DMS153 (cell line): ENCODE measurements at places on chromosomes 6 and 20.

DNA sequence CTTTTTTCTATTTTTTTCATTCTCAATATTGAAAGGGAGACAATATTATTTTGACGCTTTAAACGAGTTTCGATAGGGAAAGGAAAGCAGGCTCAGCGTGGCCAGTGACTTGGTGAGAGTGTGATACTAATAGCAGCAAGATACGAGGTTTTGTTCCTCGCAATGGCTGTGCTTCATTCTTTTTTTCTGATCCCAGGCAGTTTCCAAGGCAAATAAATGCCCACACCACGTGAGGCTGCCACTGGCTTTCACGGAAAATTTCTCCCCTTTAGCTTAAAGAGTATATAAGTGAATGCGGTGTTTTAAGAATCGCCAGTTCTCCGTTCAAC is 196.4 kb upstream of the ZNF184 start:
- no peak for DNase-seq

- no peak for DNase-seq
Observed at GRCh38 chr6:102679865-102680264, 1286.4 kb downstream of the GRIK2 start.

DNA sequence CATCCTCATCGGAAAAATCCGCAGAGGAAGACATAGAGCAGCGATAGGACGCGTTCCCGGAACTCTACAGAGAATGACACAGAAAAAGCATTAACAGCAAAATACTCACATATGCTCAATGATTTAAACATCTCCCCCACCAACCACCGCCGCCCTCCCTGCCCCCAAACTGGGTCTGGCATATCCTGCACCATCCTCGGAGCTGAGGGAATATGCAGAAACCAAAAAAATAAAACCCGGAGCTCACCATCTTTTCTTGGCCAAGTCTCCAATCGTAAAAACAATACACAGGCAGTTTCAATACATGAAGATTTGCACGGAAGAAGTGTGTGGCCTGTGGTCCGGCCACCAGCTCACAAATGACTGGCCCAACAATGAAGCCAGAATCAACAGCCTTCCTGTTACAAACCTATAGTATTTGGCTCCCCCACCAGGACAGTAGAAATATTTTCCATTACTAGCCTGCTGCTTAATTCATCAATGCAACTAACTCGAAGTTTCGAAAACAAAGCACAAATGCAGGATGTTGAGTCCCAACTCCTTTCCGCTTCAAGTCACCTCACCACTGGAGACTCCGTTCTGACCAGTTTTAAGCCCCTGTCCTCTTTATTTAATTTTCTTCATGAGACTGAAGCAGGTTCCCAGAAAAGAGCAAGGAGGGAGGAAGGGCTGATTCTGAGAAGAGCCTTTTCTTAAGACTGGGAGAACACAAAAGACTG is 103.2 kb upstream of the BEND6 start:
- peak; percentile 80 for DNase-seq

GRCh38 chr6:123223461-123223860 is 227.4 kb downstream of the CLVS2 start:
- no peak for DNase-seq

DNA sequence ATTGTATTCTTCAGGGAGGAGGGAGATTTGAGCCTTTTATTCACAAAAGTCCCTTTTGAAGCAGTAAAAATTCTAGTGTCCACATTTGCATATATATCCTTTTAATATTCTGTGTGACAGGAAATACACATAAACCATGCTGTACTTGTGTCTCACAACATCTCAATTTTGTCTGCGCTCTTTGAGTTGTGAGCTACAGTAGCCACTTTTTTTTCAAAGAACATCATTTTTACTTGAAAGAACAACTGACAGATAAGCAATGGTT is 21.3 kb downstream of the LMBRD1 start:
- DNase-seq: no peak

DNA sequence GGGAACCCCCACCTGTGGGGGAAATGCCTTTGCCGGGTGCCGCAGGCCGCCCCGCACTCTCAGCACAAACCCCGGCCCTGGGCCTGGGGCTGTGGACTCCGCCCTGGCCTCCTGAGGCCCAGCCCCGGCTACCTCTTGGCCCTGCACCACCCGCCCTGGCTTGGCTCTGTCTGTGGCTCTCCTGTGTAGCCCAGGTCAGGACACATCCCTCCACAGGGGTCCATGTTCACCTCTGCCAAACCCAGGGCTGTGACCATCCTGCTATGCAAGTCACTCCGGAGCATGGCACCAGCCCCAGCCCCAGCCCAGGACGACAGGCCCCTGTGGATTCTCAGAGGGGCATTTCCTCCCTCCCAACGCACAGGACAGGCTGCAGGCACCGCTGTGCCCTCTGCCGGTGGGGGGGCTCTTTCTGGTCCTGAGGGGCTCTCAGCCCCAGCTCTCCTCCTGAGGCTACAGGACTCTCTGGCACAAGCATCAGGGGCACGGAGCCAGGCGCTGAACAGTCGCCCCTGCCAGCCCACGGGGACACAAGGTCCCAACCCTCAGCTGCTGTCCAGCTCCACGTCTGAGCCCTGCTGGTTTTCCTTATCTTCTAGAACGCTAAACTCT is 45.7 kb downstream of the TAF4 start:
- DNase-seq: no peak

DNA sequence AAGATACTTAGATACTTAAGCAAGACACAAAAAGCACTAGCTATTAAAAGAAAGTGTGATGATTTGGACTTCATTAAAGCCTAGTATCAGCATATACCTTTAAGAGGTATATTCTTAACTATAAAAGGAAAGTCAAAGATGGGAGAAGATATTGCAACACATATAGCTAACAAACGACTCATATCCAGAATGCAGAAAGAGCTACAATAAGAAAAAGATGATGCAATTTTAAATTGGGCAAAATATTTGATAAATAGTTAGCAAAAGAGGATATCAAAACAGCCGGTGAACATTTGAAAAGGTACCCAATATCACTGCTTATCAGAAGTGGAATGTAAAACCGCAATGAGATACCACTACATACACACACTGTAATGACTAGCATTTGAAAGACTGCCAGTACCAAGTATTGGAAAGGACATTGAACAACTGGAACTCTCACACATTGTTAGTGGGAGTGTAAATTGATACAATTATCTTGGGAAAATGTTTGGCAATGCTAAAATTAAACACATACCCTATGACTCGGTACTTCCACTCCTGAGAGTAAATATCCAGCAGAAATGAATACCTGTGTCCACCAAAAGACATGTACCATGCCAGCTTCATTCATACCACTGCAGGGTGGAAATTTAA is 25.7 kb downstream of the MUC22 start:
- DNase-seq: no peak

DNA sequence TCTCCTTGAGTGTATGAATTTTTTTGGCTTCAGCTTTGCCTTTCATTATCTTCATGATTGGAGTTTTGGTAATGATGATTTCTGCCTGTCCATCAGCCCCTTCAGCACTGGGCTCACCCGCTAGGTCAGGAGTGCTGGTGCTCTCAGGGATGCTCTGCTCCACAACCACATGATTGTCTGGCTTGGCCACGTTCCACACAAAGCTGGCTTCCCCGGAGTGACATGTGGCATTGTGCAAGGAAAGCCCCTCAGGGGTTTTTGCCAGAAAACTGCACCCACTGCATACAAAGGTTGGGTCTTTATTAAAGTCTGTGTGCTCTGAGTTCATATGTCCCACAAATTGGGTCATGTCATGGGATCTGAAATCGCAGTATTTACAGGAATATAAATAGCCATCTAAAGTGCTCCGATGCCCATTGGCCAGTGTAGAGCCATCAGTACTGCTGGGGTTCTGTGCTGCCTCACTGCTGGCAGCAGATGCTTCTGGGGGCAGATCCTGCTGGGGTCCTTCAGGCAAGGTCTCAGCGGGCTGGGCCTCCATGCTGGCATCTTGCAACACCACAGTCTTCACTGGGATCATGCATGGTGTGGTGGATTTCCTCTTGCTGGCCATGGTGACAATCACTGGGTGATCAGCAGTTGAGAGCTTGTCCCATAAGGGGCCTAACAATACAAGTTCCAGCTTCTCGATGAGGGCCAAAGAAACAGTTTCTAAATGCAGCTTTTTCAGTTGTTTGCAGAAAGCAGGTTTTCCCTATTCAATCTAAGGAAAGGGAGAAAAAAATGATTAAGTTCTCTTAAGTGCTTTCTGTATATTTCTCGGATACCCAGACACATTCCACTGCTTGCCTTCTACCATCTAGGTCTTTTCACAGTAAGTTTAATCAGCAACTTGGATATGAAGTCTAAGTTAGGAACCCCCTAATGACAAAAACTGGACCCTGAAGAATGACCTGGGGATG is 67.2 kb downstream of the PLCG1 start:
- DNase-seq: no peak

DNA sequence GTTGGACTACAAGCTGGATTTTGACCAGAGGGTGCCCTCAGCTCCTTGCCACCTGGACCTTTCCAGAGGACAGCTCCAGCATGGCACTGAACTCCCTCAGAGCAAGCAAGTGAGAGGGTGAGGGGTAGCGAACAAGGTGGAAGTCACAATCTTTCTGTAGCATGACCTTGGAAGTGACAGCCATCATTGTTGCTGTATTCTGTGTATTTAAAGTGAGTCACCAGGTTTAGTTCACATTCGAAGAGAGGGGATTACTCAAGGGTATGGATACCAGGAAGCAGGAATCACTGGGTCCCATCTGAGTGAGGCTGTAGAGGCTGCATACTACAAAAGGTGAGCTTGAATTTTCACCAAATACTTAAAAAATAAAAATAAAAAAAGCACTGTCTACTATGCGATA is 280.0 kb upstream of the SPTLC3 start:
- no peak for DNase-seq

DNA sequence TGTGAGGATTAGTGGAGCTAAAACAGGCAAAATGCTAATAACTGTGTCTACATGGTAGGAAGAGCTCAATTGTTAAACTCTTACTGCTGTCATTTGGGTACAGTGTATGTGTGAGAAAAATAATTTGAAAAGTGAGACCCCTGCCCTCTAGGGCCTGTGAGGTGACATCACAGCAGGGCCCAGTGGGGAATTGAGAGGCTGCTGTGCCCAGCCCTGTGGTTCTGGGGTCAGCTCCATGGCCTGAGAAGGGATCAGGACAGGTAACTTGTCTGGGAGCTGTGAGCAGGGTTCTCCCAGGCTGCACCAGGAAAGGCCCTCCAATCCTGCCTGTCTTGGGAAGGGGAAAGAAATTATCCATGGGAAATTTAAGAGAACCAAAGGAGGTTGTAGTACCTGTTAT is 1.3 kb downstream of the SIRPB1 start:
- no peak for DNase-seq

DNA sequence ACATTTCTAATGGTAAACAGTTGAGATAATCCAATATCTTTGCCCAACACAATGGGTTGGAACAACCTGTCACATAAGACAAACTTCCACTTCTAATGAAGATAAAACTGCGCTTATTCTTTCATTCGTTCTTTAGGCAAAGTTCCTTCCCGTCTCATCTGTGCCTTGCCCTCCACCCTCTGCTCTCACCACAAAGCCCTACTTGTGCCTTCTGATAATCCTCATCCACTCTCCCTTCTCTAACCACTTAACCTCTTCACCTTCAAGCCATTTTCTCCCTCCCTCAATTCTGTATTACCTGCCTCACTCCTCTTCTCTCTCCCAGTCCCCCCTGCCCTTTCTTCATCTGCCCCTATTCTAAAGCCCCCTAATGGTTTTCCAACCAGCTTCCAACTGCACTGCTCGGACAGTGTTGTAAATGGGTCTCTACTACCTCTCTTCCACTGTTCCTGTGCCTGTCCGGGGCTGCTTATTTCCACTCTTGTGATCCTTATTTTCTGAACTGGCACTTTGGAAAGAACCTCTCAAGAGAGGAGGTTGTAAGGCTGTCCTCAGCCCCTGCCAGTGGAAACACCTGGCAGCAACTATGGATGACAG is 62.9 kb upstream of the MYB start:
- DNase-seq: no peak

DNA sequence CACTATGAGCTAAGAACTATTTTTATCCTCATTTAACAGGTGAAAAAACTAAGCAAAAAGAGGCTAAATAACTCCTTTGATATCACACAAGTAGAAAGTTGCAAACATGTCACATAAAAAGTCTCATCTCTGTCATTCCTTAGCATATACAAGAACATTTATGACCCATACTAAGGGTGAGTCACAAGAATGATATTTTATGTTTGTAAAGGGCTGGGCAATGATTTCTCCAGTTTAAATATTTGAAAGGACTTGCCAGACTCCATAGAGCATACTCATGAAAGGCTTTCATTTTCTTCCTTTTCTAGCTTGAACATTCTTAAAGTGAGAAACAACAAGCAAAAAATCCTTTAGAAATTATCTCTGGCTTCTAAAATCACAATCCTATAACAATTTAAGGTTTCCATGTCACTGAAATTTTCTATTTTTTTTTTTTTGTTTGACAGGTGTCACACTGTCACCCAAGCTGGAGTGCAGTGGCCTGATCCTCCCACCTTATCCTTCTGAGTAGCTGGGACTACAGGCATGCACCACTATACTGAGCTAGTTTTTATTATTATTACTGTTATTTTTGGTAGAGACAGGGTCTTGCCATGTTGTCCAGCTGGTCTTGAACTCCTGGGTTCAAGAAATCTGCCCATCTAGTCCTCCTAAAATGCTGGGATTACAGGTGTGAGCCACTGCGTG is 338.0 kb upstream of the KHDRBS2 start:
- DNase-seq: no peak

DNA sequence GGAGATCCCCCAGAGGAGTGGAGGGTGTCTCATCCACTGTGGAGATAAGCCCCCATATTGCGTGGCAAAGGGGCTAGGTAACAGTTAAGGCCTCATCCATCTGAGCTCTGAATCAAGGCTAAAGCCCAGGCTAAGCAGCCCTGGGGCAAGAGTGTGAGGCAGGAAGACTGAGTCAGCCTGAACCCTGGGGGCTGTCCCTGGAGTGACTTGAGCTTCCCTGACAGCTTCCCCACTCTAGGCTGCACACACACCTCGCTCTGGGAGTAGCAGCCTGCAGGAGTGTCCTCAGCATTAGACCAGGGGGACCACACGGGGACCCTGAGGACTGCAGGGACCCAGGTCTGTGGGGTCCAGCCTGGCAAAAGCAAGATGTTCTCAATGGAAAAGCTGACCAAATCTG is 27.9 kb downstream of the UBD start:
- no peak for DNase-seq

DNA sequence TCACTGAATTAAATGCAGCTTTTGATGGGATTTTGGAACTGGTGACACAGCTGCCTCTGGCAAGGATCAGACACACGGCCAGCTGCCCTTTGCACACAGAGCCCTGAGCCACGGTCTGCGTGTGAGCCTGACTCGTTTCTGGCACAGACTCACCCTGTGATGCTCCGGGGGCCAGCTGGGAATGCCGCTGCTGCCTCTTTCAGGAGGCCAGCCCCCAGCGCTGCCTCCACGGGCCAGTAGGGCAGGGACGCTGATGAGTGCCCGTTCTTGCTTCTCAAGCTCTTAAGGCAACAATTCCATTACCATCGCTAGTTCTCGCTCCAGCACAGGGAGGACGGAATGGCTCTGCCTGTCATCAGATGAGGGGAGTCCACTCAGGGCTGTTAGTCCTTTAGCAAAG is 61.6 kb downstream of the IRF4 start:
- DNase-seq: no peak

DNA sequence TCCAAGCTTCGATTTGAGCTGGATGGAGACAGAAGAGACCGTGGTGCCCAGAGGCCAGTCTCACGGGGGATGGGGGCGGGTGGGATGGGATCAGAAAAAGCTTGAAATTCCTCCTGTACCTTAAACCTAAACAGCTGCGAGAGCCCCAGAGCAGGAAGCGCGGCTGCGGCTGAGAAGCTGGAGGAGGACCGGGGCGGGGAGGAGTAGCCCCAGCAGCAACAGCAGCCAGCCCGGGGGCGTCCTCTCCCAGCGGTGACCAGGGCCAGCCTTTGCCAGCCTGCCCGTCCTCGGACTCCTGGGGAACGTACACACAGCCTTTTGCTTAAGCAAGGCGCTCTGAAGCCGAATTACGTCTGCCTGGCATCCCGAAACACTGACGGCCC is 17.4 kb upstream of the PRDM13 start:
- DNase-seq: no peak
